ENCODE measurements at places on chromosomes 4 and X.

DNA sequence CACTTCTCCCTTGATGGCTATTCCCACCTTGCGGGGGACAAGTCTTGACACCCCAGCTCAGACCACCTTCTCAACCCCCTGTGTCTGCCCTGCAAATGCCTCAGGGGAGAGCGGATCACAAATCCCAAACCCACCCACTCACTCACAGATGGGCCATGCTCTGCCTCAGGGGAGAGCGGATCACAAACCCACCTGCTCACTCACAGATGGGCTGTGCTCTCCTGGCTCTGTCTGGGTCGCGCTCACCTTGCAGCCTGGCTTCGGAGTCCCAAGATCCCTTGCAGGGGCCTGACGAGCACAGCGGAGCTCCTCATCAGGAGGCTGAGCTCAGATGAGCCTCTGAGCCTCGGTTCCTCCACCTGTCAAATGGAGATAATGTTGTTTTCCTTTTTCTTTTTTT, 38.6 kb downstream of the HTRA3 start:
- DNase-seq, result no peak

GRCh38 chr4:186844059-186844681, 120.5 kb upstream of the FAT1 start:
- no peak for DNase-seq

DNA sequence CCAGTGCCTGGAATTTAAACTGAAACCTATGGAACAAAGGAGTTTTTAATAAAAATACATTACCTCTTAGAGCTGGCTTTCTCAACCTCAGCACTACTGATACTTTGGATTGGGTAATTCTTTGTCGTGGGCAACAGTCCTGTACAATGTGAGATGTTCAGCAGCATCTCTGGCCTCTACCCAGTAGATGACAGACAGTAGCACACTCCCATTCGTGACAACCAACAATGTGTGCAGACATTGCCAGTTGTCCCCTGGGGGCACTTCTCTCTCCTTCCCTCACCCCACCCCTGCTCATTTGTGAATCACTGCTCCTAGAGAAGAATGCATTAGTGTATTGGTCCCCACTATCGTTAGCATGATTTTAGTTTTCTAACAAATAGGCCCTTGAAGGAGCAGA, 16.2 kb downstream of the GPAT3 start:
- DNase-seq, result no peak

DNA sequence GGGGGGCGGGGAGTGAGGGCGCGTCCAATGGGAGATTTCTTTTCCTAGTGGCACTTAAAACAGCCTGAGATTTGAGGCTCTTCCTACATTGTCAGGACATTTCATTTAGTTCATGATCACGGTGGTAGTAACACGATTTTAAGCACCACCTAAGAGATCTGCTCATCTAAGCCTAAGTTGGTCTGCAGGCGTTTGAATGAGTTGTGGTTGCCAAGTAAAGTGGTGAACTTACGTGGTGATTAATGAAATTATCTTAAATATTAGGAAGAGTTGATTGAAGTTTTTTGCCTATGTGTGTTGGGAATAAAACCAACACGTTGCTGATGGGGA, 1.1 kb downstream of the HTT start:
- DNase-seq, result no peak

DNA sequence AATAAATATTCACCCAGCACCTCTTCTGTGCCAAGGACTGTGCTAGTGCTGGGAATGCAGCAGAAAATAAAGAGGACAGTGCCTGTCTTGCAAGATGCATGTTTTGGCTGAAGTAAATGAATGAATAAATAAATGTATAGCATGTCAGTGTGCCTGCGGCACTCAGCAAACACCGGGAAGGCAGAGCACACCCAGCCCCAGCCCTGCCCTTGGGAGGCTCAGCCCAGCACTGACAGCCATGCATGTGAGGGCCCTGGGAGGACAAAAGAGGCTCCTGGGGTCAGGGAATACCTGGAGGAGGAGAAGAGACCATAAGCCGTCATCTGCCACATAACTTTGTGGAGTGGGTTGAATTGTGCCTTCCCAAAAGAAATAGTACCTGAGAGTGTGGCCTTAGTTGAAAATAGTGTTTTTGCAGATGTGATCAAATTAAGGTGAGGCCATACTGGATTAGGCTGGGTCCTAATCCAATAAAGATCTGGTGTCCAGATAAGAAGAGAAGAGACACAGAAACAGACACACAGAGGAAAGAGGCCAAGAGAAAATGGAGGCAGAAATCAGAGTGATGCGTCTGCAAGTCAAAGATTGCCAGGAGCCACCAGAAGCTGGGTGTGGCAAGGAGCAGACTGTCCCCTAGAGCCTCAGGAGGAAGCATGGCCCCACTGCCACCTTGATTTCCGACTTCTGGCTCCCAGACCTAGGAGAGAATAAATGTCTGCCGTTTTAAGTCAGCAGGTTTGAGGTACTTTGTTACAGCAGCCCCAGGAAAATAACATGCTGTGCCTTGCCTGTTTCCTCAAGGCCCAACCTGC, 16.3 kb downstream of the C4orf50 start:
- no peak for DNase-seq

- DNase-seq, result no peak
Measured at GRCh38 chr4:159298502-159298901, 195.6 kb downstream of the RAPGEF2 start.

GRCh38 chr4:170202721-170203120, 113.0 kb upstream of the AADAT start:
- no peak for DNase-seq

- no peak for DNase-seq
Measured at GRCh38 chr4:142334931-142335330, 511.2 kb downstream of the INPP4B start.

DNA sequence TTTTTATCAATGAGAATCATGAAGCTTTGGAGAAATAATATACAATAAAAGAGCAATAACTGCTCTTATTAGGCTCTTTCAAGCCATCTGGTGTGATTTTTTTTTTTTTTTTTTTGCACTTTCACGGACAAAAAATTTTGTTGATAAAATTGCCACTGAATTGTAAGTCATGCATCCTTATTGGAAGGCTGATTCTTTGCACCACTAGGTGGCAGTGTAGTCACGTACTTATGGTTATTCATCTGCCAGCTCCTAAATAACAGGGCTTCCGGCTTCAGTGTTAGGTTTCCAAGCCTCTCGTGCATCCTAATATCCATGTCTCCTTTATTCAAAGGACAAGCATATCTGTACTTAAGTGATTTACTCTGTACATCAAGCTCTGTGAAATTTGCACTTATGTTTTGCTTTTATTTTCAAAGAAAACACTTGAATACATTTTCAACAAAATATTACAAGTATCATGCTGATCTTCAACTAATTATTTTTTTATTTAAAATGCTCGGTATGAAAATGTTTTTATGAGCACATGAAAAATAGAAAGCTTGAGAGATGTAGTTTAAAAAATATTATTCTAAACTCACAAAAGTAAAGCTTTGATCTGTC, 1578.3 kb upstream of the TENM3 start:
- peak; percentile 89 for DNase-seq

- DNase-seq, result no peak
Measured at GRCh38 chrX:155068165-155068564, 2.8 kb downstream of the CMC4 start.

DNA sequence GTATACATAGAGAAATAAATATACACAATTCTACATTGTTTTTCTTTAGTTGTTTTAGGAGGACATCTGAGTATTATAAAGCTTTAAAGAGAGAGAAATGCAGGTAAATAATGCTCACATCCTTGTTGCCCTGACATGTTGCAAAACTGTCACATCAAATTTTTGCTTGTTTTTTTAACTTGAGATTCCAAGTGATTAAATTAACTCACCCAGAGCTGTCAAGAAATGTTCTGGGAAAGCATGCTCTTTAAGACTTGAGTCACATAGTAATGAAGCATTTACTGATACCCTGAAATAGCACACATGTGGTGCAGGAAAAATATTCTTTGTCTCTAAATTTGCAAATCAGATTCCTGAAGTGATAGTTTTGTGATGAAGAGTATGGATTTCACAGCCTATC, 665.6 kb downstream of the FSTL5 start:
- no peak for DNase-seq

GRCh38 chrX:42149765-42150164, 226.4 kb upstream of the CASK start:
- no peak for DNase-seq

- DNase-seq, result no peak
Measured at GRCh38 chr4:113899271-113900070, 80.0 kb downstream of the ARSJ start.

GRCh38 chr4:150242820-150243458, 164.7 kb downstream of the DCLK2 start:
- DNase-seq, result peak; percentile 24

- DNase-seq, result no peak
Measured at GRCh38 chr4:169906104-169906503, 120.1 kb downstream of the MFAP3L start.

Data from NCI-H1092 treated with DMSO at 0.1 percent for 48 hours (cell line).